NK-92 treated with Interleukin-12 subunit alpha and Interleukin-12 subunit beta, amount 100 ng/mL, for 24 hours (cell line): ENCODE measurements at places on chromosomes 2 and 18.

DNA sequence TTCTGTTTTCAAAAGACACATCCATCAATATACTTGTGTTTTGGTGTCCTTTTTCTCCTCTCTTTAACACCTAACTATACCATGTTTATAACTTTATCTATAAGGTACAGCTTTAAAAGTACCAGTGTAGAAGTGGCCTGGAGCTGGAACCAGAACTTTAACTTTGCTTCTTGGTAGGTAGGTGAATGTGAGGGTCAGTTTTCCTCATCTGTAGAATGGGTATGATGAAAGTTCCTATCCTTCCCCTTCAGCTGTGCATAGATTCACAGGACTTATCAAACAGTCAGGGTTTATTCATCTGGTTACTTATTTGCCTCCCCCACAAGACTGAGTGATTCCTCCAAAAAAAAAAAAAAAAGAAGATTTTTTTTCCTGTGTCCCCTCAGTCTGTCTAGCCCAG lies 12.7 kb downstream of the KCTD1 start:
- no peak for DNase-seq

GRCh38 chr2:120673205-120673550 lies 62.5 kb upstream of the GLI2 start:
- DNase-seq, result no peak

DNA sequence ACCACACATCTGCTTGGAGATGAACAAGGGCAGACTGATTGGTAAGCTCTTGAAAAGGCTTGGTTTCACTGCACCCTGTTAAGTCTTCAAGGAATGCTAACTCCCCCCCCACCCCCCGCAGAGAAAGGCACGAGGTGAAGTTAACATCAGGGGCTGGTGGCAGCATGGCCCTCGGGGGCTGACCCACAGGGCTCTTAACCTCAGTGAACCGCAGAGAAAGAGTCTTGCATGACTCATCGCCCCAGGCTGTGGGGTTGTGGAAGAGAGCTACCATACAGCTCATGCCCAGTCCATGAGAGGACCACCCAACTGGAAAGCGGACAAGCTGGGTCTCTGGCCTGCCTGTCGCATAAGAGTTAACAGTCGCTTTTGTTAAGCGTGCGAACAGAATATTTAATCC lies 10.6 kb upstream of the CEP68 start:
- DNase-seq, result no peak

DNA sequence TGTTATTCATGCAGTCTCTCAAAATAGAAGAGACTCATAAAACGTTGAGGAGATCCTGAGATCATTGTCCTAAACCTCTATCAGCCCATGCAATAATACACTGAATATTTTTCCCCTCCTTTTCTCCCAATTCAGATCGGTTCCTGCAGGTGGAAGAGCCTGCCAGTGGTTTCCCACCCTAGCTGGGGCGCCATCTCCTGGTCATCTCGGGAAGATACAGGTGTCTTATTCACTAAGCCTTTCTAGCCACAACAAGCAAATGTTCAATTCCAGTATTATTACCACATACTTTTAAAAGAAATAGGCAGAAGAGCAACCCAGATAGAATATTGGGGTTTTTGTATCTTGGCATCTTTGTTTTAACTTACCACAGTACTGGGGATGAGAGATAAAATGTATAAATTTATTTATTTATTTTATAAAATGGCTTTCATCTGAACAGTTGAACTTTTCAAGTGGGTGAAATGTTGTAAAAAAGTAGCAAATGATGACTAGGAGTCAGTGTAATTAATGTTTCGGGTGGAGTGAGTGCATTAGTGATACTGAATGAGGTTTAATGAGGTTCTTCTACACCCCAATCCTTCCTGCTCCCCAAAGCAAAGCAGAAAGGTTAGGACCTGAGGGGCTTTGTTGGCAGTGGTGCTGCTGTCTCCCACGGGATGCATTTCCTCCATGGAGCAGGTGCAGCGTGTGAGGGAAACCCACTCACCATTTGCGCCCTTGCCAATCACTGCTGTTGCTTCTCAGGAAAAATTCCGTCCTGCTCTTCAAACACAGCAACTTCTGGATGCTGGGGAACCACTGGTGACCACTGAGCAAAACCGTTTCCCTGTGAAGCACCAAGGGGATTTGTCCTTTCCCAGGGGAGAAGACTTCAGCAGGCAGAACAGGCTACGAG lies 147.1 kb upstream of the FHL2 start:
- peak; percentile 11 for DNase-seq

- no peak for DNase-seq
Measured at GRCh38 chr2:83055376-83056010, 1403.6 kb downstream of the SUCLG1 start.

GRCh38 chr18:58484989-58485981 lies 143.6 kb downstream of the ALPK2 start:
- no peak for DNase-seq

DNA sequence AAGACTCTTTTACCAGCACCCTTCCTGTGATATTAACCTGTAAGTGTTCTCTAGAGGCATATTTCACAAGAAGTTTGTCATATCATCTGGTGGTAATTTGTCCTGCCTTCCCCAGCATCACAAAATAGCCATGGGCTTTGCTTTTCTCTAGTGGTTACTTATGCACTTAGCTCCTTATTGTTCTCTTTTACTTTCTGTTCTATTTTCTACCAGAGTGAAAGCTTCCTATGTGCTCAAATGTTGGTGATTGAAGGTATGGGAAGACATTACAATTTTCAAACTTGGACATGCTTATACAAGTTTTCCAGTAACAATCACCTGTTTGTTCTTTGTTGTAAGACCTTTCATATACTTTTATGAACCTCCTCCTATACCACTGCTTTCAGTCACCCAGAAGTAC lies 87.0 kb upstream of the KCNH7 start:
- DNase-seq, result no peak

- no peak for DNase-seq
Measured at GRCh38 chr2:206642075-206643025, at the start of gene FAM237A. TSS of gene FAM237A (plus strand) at chr2:206642487. CDS start at chr2:206644237, 1,750 bp downstream.

DNA sequence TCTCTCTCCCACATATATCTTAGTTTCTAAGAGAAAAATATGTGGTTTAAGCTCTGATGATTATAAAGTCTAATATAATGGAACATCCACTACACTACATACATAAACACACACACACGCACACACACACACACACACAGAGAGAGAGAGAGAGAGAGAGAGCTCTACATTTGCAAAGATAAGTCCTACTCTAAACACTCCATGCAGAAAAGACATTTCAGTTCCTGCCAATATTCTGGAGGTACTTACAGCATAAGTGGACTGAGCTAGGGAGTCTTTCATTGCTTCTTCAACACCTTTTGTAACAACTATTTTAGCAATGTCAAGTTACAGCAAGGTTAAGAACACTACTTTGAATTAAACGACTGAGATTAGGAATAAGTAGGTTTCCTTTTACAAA lies 80.1 kb downstream of the FIGN start:
- no peak for DNase-seq

DNA sequence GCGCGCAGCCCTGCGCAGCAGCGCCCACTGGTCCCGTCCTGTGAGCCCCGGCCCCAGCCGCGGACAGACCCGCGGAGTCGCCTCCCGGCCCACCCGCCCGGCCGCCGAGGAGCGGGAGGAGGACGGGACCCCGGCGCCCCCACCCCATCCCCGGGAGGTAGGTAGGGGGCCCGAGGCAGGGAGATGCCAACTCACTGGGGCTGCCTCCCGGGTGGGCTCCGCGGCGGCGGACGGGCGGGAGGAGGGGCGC lies 160 bp downstream of the SPTBN1 start:
- DNase-seq, result no peak

GRCh38 chr18:12745095-12745795 lies 42.4 kb downstream of the PSMG2 start:
- DNase-seq, result no peak

- no peak for DNase-seq
Measured at GRCh38 chr2:11117776-11118175, 37.5 kb upstream of the SLC66A3 start.

- DNase-seq, result no peak
Measured at GRCh38 chr18:1585881-1586488, 681.3 kb downstream of the ADCYAP1 start.

- no peak for DNase-seq
Measured at GRCh38 chr18:58699551-58699950, 28.3 kb downstream of the MALT1 start.

DNA sequence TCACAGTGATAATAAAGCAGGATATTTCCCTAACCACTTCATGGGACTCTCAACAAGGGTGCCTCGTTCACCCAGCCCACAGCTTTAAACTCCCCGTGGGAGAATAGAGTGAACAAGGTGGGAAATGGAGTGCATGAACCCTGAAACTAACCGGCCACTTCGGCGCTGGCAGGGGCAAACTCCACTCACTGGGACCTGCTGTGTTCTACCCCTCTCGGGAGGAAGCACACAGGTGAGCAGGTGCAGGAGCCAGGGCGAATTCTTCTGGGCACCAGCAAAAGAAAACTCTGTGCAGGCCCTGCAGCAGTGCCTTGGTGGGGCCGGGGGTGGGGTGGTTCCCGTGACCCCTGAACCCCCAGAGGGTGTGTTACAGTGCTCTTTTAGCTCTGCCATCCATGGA lies 2029.1 kb upstream of the LRRTM1 start:
- no peak for DNase-seq

DNA sequence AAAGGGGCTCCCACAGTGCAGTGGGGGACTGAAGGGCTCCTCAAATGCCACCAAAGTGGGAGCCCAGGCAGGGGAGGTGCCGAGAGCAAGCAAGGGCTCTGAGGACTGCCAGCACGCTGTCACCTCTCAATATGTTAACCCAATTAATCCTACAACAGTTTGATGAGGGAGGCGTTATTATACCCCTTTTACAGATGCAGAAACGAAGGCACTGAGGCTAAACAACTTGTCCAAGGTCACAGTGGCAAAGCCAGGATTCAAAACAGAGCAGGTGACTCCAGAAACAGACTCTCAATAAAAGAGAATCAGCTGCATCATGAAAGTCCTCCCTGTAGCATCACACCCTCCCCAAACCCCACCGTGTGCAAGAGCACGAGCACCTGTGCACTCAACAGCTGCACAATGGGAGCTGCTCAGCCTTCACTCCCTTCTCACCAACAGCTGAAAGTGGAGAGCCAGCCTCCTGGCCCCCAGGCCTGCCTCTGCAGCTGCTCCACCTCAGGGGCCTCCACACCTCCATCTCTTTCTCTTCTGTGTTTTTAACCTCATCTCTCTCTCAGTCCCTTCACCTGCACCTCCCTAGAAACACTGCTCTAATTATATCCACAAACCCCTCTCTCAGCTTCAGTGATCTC lies 8.1 kb downstream of the NPC1 start:
- no peak for DNase-seq

- DNase-seq, result no peak
Measured at GRCh38 chr2:177669625-177670330, 277.2 kb downstream of the AGPS start.

DNA sequence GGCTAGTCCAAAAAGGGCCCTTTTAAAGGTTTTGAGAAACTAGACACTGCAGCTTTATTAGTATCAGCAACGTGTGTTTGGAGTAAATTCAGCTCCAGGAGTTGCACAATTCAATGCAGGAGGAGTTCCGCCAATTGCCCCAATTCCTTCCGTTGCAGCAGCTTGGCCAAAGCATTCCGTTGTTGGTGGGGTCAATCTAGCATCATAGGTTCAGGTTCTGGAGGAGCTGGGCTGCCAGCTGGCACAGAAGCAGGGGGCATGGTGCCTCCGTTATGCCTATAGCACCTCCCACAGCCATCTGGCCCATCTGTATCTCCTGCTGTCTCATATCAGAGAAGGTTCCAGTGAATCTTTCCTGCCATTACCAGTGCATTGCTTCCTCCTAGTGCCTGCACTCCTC lies 55.4 kb downstream of the REL start:
- DNase-seq, result no peak

DNA sequence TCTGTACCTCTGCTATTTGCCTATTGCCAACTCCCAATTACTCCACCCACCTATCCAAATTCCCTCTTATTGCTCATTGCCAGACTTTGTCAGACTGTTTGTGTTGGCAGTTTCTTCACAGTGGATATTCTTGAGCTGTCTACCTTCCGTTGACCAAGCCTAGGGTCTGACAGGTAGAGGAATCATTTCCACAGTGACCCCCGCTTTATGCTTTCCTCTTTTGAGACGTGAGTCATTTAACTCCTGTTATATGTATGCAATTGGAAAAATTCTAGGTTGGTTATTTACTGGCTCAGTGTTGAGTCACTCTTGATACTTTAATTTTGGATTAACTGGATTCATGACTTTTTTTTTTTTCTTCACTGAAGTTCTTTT lies 187.7 kb downstream of the IRS1 start:
- no peak for DNase-seq
